Subcutaneous adipose tissue (tissue), 4 donors: ENCODE measurements at places on chromosomes 5 and 9. TPM values are rescaled to one million over a fixed set of nuclear protein-coding genes. Genes with fewer than 3 reads are reported as not detected.

The NDST1 gene
- 32.4 TPM for total RNA-seq

The OR13C2 gene
- not detected for total RNA-seq

The FGF1 gene
- 0.75 TPM for total RNA-seq

The TNFAIP8 gene
- 124 TPM for total RNA-seq

The WDR31 gene
- 2.3 TPM for total RNA-seq
